ENCODE measurements at places on chromosomes 2 and 18.

- no peak for DNase-seq
Measured at GRCh38 chr2:42851186-42851585, 58.8 kb upstream of the HAAO start.

DNA sequence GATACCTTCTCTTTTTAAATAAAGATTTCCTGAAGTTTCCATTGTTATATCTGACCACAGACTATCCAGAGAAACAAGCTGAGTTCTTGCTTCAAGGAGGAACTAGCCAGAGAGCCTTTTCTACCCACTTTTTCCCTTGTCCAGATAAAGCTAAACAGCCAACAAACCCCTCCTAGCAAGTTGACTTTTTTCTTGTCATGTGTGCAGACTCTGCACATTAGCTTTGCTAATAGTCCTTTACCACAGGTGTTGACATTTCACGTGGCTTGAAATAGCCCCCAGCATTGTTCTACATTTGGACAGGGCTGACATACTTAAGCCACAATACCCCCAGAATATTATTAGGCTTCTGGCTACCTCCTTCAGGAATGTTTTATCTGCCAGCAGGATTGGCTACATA lies 40.7 kb downstream of the PCBP1 start:
- no peak for DNase-seq

- DNase-seq: no peak
Measured at GRCh38 chr2:7937082-7937481, 744.8 kb upstream of the ID2 start.

DNA sequence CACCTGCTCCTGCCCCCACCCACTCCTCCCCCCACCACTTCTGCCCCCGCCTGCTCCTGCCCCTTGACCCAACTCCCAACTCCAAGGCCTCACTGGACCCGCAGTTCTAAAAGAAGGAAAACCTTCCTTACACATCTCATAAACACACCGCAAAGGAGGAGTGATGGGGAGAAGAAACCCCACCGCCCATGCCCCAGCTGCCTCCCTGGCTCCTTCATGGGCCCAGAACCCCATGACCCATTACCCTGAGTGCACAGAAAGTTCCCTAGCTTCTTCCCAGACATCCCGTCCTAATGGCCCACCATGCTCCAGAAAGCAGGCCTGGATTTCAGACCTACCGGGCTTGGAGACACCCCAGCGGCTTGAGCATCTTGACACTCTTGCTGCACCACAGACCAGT lies 17.8 kb upstream of the CNDP2 start:
- DNase-seq: no peak

DNA sequence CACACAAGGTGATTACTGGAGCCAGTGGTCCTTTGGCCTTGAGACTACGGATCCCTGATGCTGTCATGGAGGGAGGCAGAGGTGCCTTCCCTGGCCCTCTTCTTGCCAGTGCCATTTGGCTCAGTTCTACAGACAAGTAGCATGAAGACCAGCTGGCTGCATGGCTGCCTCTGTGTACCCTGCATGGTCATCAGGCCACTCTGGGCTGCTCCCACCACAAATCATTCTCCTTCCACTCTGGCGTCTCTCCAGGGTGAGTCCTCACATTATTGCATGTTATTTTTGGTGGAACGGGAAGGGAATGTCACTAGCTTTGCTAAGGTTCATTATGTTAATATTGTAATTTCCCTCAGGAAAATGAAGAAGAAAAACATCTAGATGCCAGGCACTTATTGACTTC lies 229.8 kb downstream of the VAPA start:
- no peak for DNase-seq

DNA sequence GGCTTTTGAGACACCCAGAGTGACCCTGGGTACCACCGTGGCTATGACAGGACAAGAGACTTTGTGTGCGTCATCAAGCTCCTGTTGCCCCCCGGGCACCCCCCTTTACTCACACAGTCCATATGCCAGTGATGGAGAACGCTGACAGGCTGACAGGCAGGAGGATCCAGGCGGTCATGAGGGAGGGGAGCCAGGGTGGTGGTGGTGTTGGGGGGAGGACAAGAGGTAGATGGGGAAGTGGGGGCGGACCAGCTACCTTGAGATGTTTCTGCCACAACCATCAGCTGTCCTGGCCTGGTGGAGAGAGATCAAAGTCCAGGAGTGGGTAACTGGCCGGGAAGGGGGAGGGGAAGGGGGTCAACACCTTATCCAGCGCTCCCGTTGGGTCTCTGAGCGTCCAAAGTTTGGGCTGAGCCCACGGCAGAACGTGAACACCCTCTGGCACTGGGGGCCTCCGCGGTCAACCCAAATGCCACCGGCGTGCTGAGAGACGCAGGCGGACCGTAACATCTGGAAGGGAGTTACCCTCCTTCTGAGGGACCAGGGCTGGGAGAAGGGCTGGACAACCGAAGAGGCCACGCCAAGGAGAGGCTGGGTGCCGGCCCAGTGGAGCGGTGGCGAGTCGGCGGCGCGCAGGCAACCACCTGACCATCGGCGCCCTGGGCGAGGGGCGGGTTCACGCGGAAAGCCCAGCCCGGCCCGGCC lies 575 bp downstream of the TMEM150A start:
- no peak for DNase-seq

DNA sequence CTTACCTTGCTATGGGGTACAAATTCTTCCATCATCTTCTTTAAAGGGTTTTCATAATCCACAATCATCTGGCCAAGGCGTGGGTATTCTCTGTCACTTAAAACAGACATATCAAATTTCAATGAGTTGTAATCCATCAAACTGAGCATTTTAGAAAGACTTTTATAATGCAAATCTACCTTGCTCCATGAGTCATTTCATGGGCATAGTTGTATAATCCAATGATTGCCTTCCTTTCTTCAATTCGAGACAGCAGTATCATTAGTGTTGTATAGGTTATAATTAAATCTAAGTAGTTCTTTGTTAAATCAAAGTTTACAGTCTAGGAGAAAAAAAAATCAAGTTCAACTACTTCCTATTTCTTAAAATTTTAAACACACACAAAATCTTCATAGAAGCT lies 36.3 kb downstream of the NCKAP1 start:
- DNase-seq: no peak

- DNase-seq: peak; percentile 81
Measured at GRCh38 chr18:67217551-67218166, 298.9 kb downstream of the DSEL start.

- DNase-seq: no peak
Measured at GRCh38 chr18:57910817-57911216, 107.7 kb upstream of the ATP8B1 start.

GRCh38 chr2:41031282-41031681 lies 579.4 kb upstream of the SLC8A1 start:
- no peak for DNase-seq

GRCh38 chr2:241036964-241037421 lies 38.6 kb downstream of the SNED1 start:
- DNase-seq: no peak

- DNase-seq: peak; percentile 33
Measured at GRCh38 chr2:204115137-204116056, 178.8 kb downstream of the ICOS start.

DNA sequence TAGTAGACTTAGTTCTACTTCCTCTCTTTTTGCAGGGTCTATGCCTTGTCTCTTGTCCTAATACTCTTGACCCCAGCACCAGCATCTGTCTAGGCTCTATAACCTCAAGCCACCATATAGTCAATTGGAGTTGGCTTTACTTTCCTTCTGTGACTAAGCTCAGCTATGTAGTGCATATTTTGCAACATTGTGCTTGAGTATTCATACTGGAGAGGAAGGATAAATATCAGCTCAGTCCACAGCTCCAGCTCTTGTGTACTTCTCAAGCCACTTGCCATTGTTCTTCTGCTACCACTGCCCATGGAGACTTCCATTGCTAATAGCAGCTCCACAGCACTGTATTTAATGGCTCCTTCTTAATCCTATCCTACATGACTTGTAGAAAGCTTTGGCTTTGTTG lies 35.5 kb upstream of the CD28 start:
- DNase-seq: no peak

DNA sequence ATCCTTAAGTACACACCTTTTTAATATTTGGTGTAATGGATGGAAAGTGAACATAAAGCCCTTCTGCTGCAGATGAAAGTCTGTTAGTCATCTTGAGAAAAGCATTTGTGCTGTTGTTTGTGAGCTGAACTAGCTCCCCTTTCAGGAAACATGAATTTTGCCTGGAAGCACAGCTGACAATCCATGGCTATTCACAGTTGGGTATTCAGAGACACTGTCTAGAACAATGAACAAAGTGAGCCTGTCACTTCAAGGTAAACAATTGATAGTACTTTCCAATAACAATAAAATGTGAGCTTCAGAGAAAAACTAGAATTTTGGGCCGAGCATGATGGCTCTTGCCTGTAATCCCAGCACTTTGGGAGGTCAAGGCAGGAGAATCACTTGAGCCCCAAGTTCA lies 6.8 kb upstream of the EFHD1 start:
- no peak for DNase-seq

DNA sequence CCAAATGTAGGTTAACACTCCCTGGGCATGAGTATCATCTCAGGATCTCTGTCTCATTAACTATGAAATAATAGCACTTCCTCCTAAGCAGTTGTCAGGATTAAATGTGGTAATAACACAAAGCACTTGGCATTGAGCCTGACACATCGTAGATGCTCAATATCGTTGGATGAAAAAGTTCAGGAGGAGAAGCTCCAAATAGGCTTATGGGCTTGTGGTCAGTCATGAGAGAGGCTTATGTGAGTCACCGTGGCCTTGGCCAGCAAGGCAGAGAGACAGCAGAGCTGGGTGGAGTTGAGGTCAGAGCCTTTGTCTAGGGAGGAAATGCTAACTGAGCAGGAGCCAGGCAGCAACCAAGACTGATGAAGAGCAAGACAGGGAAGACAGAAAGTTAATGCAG lies 68.3 kb upstream of the PPM1B start:
- DNase-seq: no peak

DNA sequence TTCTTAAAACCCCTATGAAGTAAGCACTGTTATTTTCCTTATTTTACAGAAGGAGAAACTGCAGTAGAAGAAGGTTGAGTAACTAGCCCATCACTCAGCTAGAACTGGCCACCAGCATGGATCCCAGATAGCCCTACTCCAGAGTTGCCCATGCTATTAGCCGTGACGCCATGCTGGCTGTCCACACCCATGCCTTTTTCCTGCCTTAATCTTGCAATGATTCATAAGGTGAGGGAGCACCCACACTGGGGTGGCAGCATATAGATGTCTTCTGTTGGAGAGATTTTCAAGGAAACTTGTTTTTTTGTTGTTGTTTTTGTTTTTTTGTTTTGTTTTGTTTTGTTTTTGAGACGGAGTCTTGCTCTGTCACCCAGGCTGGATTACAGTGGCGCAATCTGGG lies 204.1 kb upstream of the HAAO start:
- DNase-seq: no peak

- no peak for DNase-seq
Measured at GRCh38 chr2:42933824-42934254, 141.5 kb upstream of the HAAO start.

Data from brain (organoid and tissue), 16 donors.